ENCODE measurements at places on chromosomes 5 and 9.

- DNase-seq: no peak
These were observed 601.3 kb downstream of the NR2F1-AS1 start for GRCh38 chr5:92979716-92980115.

- DNase-seq: no peak
These were observed 47.5 kb downstream of the PCSK1 start for GRCh38 chr5:96385538-96385937.

DNA sequence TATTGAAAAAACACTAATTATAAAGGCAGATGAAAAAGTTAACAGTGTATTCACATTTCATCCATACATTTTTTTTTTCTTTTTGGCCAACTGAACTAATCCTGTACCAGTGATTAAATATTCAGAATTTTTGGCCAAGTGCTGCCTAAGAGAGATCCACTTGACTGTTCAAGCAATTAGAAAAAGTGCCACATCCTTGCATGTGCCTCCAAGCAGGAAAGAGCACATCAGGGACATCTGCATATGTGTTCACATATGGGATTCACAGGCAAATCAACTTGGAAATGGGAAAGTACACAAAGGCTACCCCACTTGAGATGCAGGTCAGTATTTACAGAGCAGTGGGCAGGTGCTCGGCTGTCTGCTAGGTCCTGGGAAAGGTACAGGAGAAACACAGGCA is 163.3 kb upstream of the LHFPL2 start:
- DNase-seq: no peak

DNA sequence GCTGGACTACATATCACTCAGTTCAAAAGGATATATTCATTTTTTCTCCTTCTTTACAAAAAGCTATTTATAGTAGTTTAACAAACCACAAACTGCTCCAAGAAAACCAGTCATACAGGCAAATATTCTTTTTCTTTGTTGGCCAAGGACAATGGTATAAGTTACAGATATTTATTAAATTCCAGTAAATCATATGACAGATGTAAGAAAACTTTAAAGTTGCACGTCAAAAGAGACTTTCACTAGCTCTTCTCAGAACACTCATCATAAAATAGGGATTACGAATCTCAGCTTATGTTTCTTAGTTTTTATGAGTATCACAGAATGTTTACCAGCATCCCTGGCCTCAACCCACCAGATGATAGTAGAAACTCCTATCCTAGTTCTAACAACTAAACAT is 67.2 kb downstream of the ANKRD31 start:
- DNase-seq: no peak

DNA sequence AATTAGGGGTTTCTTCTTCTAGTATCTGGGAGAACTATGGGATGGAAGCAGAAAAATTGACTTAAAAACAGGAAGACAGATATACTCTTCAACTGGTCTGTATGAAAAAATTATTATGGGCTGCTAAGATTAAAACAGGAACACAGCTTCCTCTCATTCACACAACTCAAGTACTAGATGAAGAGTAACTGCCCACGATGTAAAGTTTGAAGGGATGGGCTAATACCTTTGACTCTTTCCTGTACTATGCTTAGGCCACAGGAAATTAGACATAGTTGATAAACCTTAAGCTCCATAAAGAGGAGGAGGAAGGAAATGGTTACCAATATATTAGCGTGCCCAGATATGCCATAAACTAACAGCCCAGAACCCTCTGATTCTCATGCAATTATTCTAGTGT is 88.6 kb downstream of the ANKRD31 start:
- DNase-seq: no peak

GRCh38 chr9:68678430-68678829 is 26.6 kb upstream of the PIP5K1B start:
- no peak for DNase-seq

DNA sequence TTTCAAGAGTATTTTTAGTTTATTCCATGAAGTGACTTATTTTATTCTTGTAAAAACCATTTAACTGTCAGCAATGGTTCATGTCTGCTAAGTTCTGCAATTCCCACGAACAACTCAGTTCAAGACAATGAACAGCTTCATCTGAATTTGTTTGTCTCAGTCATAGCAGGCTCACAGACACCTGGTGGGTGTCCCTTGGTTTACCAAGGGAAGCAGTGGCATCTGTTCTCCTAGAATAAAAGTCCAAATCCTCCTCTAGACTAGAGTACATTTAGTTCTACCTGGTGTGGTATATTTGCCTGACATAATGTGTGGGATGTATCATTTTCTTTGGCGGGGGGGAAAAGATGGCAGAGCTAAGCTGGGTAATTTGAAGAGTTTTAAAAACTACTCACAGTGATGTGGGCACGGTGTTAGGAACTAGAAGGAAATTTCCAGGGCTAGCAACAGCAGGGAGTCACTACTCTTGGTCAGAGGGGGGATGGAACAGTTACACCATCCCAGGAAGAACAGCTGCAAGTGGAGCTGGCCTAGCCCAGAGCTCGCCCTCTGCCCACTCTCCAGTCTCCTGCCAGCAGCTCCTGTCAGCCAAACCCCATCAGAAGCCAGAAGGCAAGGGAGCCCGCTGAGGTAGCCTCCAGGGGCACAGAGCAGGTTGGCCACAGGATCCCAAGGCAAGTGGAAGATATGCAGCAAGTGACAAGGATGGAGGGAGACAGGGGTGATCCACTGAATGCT is 100.3 kb downstream of the PJA2 start:
- DNase-seq: no peak

GRCh38 chr9:36100532-36100931 is 36.0 kb upstream of the GLIPR2 start:
- no peak for DNase-seq

- DNase-seq: no peak
These were observed 136.6 kb upstream of the OTULINL start for GRCh38 chr5:14445013-14445412.

DNA sequence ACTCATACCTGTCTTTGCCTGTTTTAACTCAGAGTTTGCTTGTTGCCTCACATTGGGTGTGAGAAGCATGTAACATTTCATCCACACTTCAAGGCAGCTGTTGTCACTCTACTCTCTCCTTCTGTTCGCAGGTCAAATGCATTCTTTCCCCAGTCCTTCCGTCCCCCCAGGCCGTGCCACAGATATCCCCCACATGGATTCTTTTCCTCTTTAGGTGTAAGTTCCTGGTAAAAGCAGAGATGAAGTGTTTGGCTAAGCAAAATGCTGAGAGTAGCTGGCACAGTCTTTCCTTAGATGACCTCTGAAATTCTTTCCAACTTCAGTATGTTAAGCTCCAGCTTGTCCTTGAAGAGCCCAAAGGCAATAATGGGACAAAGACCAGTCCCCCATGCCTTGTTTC is 328.2 kb downstream of the SLIT3 start:
- no peak for DNase-seq

GRCh38 chr9:98556511-98556910 is 152.2 kb downstream of the GABBR2 start:
- DNase-seq: no peak

GRCh38 chr5:121962347-121962670 is 534 bp downstream of the SRFBP1 start:
- no peak for DNase-seq

DNA sequence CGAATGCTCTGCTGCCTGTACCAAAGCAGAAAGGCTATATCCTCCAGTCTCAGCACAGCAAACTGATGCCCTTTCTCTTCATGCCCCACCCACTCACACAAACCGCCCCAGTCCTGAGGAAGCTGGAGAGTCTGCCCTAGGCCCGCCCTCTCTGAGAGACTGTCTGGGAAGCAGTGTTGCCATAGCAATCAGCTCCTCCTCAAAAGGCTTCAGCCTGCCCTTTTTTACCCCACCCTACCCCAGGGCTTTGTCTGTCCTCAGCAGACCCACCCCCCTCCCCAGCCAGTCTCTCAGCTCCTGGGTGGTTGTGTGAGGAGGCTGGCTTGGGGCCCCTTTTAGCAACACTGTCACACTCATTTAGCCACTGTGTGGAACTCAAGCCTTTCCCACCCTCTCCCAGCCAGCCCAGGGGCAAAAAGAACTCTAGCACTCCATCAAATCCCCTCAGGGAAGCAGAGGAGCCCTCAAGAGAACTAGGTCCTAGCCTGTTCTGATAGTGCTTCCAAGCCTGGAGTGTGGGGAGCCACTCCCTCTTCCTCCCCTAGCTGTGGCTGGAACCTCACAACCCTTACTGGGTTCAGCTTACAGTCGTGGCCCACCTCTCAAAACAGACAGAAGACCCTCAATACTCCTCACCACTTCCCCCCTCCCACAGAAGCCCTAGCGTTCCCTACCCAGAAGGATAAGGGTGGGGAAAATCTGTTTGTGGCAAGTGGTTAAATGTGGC is 1.4 kb downstream of the ATOSB start:
- DNase-seq: peak; percentile 74

DNA sequence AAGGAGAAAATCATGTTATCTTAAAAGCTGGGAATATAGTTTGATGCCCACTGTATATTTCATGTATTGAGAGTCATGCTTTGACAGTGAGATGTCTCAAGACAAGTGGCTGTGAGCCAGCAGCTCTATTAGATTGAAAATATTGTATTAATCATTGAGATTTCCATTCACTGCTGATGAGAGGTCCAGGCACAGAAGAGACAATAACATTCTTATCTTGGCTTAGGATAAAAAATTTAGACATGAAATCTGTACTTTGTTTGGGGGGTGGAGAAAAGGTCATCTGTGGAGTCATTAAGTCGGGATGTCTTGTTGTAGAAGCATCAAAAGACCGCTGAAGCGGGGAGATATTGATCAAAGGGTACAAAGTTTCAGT is 97.9 kb upstream of the EQTN start:
- DNase-seq: no peak

- DNase-seq: no peak
These were observed 253.1 kb upstream of the IRX1 start for GRCh38 chr5:3342271-3343100.

- DNase-seq: no peak
These were observed 209.4 kb upstream of the IL12B start for GRCh38 chr5:159539678-159540077.

DNA sequence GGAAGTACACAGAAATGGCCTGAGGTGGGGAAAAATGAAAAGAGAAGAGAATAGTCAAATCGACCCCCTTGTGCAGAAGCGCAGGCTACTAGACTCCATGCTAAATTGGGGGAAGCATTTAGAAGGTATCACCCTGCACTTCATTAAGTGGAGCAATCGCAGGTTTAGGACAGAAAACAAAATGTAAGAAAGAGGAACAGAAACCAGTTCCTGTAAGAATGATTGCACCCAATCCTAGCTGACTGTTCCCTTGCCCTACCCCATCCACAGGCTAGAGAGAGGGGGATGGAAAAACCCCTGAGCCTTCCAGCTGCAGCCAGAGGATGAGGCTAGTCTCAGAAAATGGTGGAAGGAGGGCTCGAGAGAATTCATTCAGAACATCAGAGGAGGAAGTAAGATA is 23.9 kb upstream of the PPP1R2B start:
- no peak for DNase-seq

DNA sequence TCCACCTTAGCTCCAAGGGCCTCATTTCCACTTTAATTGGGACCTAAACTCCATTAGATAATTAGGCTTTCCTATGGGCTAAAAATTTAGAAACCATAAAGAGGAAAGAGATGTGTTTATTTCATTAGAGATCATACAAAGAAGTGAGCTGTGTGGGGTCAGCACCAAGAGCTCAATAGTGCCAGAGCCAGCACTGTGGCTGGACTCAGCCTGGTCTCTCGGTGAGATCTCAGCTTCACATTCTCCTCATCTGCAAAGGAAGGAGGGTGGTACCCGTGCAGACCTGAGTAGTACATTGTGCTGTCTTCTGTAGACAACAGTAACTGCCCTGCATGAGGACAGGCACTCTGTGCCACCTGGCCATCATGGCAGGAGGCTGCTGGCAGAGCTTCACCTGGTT is 136.1 kb upstream of the EPB41L4A start:
- no peak for DNase-seq

- no peak for DNase-seq
These were observed 133.5 kb upstream of the DAP start for GRCh38 chr5:10894445-10895054.

- no peak for DNase-seq
These were observed 24.2 kb downstream of the PPIC start for GRCh38 chr5:123012321-123012720.

DNA sequence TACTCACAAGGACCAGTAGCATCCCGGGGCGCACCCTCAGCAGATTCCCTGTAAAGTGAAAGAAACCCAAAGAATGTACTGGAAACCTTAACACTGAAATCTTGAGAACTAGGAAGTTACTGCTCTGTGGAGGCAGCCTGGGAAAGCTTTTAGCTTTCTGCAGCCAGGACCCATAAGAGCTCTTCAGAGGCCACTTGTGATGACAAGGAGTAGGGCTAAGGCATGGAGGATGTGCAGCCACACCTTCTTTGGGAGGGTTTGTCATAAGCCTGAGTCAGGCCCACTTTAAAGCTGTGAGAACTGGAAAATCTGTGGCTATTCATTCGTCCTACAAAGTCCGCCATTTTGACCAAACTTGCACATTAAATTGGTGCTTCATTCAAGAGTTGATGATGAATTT is 291.1 kb upstream of the TLE4 start:
- DNase-seq: no peak

GRCh38 chr9:114207034-114207810 is 51.9 kb downstream of the COL27A1 start:
- DNase-seq: no peak

GRCh38 chr5:633501-633955 is 21.4 kb downstream of the CEP72 start:
- DNase-seq: no peak

DNA sequence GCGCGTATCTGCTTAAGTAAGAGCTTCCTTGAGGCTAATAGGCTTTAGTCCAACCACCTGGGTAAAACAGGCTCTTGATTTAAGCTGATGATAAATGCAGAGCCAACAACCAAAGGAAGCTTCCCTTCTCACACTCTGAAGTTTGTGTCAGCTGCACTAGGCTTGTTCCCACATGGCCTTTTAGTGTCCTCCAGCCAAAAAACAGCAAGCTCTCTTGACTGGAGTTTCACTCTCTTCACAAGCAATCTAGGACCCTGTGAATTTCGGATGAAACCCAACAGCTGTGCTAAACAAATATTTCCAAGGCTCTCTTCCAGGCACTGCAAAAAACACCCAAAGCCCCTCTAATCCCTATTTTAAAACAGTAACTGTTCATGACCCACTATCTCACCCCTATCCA is 63.9 kb downstream of the SAXO1 start:
- no peak for DNase-seq

DNA sequence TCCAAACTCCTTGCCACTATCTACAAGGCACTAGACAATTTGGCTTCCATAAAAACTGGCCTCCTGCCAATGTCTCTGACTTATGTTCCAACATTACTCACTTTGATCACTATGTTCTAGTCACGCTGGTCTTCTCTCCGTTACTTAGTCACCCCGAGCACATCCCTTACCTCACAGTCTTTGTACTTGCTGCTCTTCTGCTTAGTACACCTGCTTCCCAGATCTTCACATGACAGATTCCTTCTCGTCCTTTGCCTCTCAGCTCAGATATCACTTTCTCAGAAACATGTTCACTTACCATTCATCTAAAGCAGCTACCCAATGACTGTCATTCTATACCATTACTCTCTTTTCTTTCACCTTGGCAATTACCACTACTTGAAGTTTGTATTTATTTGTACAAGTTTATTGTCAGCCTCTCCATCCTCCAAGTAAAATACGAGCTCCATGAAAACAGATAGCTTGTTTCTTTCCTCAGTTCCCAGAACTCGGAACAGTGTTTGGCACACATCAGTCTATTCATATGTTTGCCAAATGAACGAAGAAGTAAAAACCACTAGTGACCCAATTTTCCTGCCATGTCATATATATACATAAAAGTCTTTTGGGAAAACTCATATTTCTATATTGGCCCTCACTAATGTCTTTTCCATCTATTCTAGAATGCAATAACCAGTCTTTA is 5.9 kb upstream of the SLC22A5 start:
- peak; percentile 24 for DNase-seq
